Stimulated activated CD4-positive, alpha-beta T cell treated with anti-CD3 and anti-CD28 coated beads, Interleukin-15, amount 100 ng/mL, for 48 hours (primary cell): ENCODE measurements at places on chromosomes 6 and 20.

- no peak for DNase-seq
Observed at GRCh38 chr6:91523511-91523910, 936.6 kb upstream of the MAP3K7 start.

- no peak for DNase-seq
Observed at GRCh38 chr6:29131691-29132090, 23.8 kb downstream of the OR2J3 start.

GRCh38 chr6:107618672-107619071 lies 128.8 kb downstream of the SOBP start:
- DNase-seq = peak; percentile 16

GRCh38 chr6:13485923-13486562 lies 1.4 kb downstream of the GFOD1 start:
- peak; percentile 25 for DNase-seq

DNA sequence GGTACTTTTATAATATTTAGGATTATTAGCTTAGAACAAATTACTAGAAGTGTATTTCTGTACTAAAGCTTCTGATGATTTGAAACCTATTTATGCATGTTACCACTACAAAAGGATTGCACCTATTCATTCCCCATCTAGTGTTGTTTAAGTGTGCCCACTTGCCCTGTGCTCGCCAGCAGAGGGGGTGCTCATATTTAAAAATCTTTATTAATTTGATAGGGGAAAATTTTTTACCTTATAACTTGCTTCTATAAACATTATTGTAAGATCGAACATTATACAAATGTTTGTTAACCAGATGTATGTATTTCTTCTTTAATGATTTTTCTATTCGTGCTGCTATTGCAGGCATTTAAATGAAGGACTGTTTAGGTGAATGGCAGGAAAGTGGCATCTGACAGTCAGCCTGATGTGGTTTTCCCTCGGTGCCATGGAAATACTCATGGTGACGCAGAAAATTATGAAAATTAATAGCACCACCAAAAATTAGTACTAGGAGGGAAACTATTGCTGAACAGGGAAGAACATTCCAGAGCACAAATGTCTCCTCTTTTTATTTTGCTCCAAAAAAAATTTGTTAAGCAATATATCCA lies 44.1 kb upstream of the FNDC1 start:
- DNase-seq = no peak
